ENCODE measurements at places on chromosomes 6 and 20. TPM values are rescaled to one million over a fixed set of nuclear protein-coding genes. Genes with fewer than 3 reads are reported as not detected.

Gene SLC17A9
- total RNA-seq = 28.1 TPM

Gene OGFR
- total RNA-seq = 39.5 TPM

Gene RAET1G
- not detected for total RNA-seq

Gene XKR7
- total RNA-seq = 0.11 TPM

- DNase-seq = no peak
Observed at GRCh38 chr6:110526726-110527125, 50.3 kb upstream of the SLC22A16 start.

GRCh38 chr20:40431112-40431511 lies 257.9 kb downstream of the MAFB start:
- DNase-seq = no peak
